ENCODE measurements at places on chromosomes 4 and X. TPM values are rescaled to one million over a fixed set of nuclear protein-coding genes. Genes with fewer than 3 reads are reported as not detected.

- no peak for DNase-seq
Measured at GRCh38 chrX:37883196-37883595, 35.8 kb upstream of the DYNLT3 start.

- peak; percentile 83 for DNase-seq
Measured at GRCh38 chr4:168694667-168695066, 197.8 kb downstream of the PALLD start.

GRCh38 chr4:182925298-182925757 is 8.1 kb upstream of the DCTD start:
- DNase-seq, result peak; percentile 37

Gene AMBN
- total RNA-seq, result not detected

- no peak for DNase-seq
Measured at GRCh38 chrX:25005382-25006185, 10.2 kb downstream of the ARX start.

DNA sequence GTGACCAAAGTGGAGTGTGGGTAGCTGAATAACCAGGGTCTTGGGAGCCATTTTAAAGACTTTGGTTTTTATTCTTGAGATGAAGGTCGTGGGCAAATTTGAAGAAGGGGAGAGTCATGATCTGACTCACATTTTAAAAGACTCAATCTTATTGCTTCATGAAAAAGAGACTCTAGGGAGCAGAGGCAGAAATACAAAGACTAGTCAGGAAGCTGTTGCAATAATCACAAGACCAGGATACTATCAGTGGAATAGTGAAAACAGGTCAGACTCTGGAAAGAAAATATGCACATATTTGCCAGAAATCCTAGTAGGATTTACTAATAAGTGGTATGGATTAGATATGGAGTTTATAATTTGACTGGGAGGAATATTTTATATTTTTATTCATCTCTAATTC is 448.4 kb downstream of the RAPGEF2 start:
- DNase-seq, result no peak

- DNase-seq, result no peak
Measured at GRCh38 chrX:15804563-15804962, 14.3 kb downstream of the ZRSR2 start.

GRCh38 chrX:78746496-78746895 is 1.0 kb upstream of the LPAR4 start:
- no peak for DNase-seq

DNA sequence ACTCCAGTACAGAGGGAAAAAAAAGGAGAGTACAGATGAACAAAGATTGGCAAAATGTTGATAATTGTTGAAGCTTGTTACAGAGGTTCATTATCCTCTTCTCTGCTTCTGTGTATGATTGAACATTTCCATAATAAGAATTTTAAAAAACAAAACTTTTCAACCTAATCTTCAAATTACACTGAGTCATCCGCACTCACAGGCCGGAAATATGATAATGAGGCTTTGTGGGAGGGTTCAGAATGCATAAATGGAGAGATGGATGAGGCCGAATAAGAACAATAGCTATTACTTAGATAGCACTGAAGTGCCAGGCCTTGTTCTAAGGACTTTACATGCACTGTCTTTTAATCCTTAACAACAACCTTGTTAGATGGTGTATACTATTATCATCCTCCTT is 4.6 kb upstream of the ERCC6L start:
- no peak for DNase-seq

Gene F8A1
- 19.0 TPM for total RNA-seq

DNA sequence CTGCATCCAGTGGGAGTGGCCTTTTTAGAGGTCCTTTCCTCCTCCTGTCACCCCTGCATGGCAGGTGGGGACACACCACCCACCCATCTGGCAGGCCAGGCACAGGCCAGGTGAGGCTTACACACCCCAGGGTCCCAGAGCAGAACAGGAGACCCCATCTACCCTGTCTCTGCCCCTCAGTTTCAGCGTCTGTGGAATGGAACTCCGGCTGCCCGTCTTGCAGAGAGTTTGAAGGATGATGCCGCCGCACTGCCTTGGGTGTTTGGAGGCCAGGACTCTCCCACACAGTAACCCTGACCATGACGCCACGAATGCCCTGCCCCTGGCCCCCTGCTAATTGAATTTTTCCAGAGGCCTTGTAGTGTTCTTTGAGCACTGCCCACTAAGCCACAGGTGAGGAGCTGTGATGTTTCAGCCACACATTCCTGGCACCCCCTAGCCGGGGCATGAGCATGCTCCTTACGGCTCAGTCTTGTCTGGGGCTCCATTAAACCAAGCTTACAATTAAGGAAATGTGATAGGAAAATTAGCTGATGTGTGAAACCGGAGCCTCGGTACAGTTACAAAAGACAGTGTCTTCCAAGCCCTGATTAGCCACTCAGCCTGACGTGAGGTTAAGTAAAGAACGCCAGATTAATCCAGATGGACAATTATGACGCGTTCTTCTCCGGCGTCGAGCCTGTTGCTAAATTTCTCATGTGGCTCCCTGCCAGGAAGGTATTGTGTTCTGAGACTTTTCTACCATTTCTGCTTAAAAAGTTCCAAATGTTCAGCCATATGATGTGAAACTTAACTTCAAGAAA is 39.3 kb downstream of the HMX1 start:
- DNase-seq, result no peak

- no peak for DNase-seq
Measured at GRCh38 chr4:96352051-96352517, 512.2 kb downstream of the PDHA2 start.

Gene IQSEC2
- total RNA-seq, result 7.2 TPM

Gene TLR8
- not detected for total RNA-seq

Gene PRR27
- not detected for total RNA-seq

Gene AKAP17A
- 54.4 TPM for total RNA-seq

GRCh38 chrX:9825129-9825790 is 39.0 kb downstream of the SHROOM2 start:
- DNase-seq, result no peak

Gene DUSP21
- total RNA-seq, result not detected

- DNase-seq, result no peak
Measured at GRCh38 chrX:19070555-19070994, 51.7 kb downstream of the ADGRG2 start.

GRCh38 chr4:153541456-153542096 is 75.4 kb downstream of the TMEM131L start:
- peak; percentile 34 for DNase-seq

- DNase-seq, result no peak
Measured at GRCh38 chr4:48350871-48351270, 9.5 kb downstream of the SLAIN2 start.

DNA sequence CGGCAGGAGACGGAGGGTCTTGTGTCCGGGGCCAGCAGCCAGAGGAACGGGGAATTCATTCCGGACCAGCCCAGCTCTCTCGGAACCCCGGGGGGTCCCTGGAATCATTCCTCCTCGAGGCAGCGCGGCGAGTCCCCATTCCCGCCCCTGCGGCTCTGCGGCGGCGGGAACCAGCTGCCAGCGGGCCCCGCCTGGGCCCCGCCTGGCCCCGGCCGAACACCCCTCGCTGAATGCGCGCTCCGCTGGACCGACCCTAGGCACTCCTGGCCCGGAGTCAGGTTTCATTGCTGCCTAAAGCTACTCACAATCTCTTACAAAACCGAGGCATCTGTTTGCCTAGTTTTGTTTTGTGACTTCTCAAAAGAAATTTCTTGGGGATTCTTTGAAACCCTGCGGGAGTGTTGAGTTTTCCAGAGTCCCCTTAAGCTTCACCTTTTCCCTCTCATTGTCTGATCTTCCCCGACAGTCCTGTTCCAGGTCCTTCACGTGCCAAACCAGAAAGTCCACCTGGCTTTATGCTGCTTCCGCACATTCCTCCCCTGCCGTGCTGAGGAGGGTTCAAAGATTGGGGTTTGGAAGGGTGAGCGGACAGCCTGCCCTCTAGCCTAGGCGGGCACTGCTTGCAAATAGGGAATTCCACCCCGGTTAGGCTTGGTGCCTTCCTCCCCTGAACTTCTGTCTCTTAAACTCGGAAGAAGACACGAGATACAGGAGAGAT is 789 bp downstream of the ARHGAP10 start:
- DNase-seq, result no peak

Gene ARHGEF38
- total RNA-seq, result 0.75 TPM

GRCh38 chr4:6749340-6750171 is 33.0 kb upstream of the KIAA0232 start:
- DNase-seq, result no peak

Gene CCNG2
- 29.4 TPM for total RNA-seq

- DNase-seq, result no peak
Measured at GRCh38 chr4:27714073-27714472, 853.4 kb downstream of the STIM2 start.

DNA sequence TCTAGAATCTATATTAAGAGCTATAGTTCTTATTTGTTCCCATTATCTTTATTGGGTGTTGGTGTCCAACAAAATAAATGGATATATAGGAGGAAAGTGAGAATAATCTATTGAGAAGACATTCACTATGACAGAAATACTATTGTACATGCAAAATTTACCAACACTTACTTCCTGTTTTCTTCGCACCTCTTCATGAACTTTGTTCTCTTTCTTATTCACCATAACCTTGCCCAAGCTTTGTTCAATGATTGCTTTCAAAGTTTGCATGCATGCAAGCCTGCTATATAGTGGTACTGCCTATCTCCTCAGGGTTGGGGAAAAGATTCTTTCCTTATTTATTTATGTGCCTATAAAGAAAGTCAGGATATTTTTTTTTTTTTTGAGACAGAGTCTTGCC is 176.4 kb upstream of the JADE1 start:
- no peak for DNase-seq

Gene TEX13B
- total RNA-seq, result not detected

DNA sequence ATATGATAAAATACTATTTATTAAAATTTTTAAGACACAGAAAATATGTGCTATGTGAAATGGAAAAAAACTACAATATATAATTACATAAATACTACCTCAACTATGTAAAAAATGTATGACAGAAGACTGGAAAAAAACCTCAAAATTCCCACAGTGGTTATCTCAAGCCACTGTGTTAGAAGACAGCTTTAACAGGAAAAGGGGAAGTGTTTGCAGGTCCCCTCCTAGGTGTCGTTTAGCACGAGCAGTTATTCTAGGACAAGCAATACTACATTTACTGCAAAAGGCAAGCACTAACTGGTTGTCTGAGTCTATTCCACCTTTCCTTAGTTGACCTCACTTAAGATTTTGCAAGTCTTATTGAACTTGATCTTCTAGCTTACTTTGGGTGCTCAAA is 44.9 kb upstream of the PHF8 start:
- no peak for DNase-seq

DNA sequence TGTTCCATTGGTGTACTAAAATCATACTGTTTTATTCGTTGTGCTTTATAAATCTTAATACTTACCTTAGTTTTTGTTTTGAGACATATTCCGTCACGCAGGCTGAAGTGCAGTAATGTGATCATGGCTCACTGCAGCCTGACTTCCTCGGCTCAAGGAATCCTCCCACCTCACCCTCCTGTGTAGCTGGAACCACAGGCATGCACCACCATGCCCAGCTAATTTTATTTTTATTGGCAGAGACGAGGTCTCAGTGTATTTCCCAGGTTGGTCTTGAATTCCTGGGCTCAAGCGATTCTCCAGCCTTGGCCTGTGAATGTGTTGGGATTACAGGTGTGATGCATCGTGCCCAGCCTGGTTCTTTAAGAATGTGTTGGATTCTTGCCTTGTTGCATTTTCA is 24.4 kb upstream of the DCK start:
- DNase-seq, result peak; percentile 71

- no peak for DNase-seq
Measured at GRCh38 chr4:70801265-70801809, 38.4 kb downstream of the GRSF1 start.

GRCh38 chr4:41746025-41746439 is 2.5 kb downstream of the PHOX2B start:
- no peak for DNase-seq

Gene NEUROG2
- total RNA-seq, result not detected

DNA sequence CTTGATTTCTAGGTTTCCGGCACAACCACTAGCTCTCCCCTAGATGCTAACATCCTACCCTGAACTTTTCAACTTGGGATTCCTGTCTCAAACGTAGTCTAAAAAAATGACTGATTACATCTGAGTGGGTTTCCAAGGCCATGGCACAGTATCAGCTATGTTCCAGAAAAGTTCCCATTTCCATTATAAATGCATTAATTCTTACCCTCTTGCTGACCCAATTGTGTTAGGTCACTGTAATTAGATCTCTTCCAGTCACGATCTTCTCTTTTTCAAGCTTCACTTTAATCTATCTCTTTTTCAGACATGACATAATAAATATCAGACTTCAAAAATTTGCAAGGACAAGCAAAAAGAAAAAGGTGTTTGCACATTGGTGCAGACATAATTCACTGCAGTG is 50.6 kb upstream of the PDE5A start:
- DNase-seq, result no peak

- no peak for DNase-seq
Measured at GRCh38 chr4:48024522-48024921, 8.0 kb downstream of the NIPAL1 start.

GRCh38 chr4:74958881-74959280 is 26.0 kb downstream of the PARM1 start:
- no peak for DNase-seq

Data from kidney epithelial cell (primary cell).